Dermis microvascular lymphatic vessel endothelial cell (primary cell): ENCODE measurements at places on chromosomes 1 and 21. TPM values are rescaled to one million over a fixed set of nuclear protein-coding genes. Genes with fewer than 3 reads are reported as not detected.

Gene SLC22A15
- total RNA-seq, result not detected in 2 replicates

Gene GJA9
- total RNA-seq, result not detected in 2 replicates

Gene DISC1
- 4.5 and 6.2 TPM in 2 replicates for total RNA-seq

Gene OR2T2
- total RNA-seq, result not detected in 2 replicates

Gene TRABD2B
- total RNA-seq, result under 0.01 TPM in 1 of 2 replicates, not detected in the other

Gene CCDC27
- not detected in 2 replicates for total RNA-seq

Gene SH3GLB1
- total RNA-seq, result 32.9 and 39.4 TPM in 2 replicates

Gene TMEM61
- total RNA-seq, result under 0.01 and 0.25 TPM in 2 replicates

Gene LDLRAD1
- total RNA-seq, result not detected in 2 replicates

Gene SPATC1L
- 2.1 and 4.8 TPM in 2 replicates for total RNA-seq
